ENCODE measurements at places on chromosomes 11 and 22.

GRCh38 chr11:23455321-23455891 is 595.1 kb upstream of the CCDC179 start:
- no peak for DNase-seq

DNA sequence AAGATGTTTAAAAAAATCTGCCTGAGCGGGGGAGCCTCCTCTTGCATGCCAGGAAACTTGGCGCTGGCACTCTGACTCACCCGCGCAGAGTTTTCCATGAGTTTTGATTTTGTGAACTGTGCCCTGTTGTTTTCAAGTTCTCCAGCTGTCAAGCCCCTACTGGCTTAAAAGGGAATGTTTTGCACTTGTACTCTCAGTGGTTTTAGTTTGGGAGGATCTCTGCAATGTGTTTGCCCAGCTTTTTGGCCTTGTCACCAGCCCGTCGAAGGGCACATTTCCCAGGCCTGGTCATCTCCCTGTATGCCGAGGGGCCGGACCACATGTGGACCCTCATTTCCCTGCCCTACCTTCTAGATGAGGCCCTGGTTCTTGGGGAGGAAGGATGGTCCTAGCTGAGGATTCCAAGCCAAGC is 12.2 kb downstream of the MRGPRF start:
- no peak for DNase-seq

DNA sequence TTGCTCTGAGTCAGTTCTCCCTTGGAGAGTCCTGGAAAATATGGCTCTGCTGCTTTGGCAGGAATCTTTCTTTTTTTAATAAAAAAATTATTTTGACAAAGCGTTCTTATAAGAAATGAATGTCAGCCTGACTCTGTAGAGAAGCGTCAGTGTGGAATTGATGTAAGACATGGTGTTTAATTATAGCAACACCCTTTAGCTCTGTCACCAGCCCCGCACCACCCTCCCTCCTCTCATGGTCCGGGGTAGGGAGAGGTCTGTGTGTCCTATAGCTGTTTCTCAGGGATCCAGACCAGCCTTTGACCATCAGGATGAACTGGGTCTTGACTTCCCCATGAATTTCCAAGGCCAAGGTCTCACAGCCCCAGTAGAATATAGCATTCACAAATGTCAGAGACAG is 120.6 kb downstream of the CHST1 start:
- no peak for DNase-seq

GRCh38 chr11:83493917-83494316 is 207.8 kb upstream of the CCDC90B start:
- DNase-seq, result no peak

DNA sequence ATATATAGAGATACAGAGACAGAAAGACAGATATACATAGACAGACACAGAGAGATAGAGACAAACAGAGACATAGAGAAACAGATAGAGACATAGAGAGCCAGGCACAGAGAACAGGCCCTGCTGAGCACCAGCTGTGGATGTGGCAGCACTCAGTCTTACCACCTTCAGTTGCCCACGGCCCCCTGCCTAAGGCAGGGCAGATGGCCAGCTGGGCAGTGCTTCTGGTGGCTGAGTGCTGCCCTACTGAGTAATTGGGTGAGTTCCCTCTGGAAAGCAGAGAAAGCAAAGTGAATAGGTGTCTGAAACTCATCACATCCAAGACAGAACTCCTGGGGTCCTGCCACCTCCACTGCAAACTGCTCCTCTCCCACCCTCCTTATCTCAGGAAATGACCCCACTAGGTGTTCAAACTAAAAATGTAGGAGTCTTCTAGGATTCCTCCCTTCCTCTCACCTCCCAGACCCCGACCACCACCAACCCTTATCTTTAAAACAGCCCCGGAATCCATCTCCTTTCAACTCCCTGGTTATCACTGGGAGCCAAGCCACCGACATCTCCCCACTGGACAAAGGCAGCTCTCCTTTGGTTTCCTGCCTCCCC is 27.2 kb downstream of the SYN3 start:
- no peak for DNase-seq

DNA sequence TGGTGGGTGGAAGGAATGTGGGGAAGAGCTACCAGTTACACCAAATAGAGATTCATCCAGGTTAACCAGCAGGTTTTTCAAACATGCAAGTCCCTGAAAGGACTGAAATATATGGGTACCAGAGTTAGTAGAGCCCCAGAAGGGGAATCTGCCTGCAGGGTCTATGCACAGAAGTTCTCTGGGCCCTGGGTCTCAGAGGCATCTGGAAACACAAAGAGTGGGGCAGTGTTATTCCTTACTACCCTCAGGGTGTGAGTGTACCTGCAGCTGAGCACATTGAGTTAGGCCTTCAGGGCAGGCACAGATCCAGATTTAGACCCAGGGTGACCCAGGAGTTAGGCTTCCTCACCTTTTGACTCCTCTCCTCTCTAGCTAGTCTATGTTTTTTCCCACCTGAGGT is 43.9 kb upstream of the SWAP70 start:
- DNase-seq, result no peak

DNA sequence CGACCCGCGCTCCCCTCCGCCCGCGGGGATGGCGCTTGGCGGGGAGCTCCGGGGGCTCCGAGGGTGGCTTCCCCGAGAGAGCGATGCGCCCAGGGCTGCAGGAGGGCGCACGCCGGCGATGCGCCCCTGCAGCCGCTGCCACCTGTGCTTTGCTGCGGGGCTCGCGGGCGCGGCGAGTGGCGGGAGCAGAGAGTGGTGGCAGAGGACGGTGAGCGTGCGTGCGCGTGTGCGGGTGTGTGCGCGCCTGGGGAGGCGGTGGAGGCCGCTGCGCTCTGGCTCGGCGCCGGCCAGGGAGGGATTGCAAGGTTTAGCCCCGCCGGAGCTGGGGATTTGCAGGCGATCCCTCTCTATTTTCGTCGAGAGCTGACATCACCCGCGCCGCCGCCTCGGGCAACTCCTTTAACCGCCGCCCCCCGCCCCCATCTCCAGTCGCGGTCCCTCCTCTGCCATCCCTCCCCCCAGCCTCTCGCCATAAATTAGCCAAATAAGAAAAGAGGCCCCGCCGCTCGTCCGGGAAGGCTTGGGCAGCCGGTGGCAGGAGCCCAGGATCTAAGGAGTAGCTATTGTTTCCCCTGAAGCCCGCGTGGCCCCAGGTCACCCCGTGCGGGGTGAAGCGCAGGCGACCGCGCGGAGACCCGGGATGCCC is at the start of gene SLC1A2:
SLC1A2 (minus strand) TSS at position 375 of the 646 bp plus-strand sequence. CDS start 592 bp downstream, outside the sequence.
- DNase-seq, result peak; percentile 13
